ENCODE measurements at places on chromosomes 12 and 14.
A peak's percentile ranks its signal among the peaks of the same experiment; 100 is the strongest.

DNA sequence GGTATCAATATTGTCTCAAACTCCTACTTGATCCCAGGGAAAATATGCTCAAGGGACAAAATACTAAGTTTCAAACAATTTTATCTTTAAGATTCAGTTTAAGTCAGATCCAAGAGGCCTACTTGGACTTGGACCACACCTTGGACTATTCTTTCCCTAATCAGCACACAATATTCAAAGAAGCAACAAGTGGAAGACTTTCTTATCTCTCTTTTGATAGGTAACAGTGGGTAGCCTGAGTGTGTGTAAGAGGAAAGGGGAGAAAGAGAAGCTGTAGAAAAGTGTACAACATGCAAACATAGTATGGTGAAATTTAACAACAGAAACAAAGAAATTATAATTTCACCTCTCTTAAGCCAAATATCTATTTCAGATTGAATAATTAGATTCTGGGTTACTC, 6.5 kb downstream of the CERS5 start:
- no peak for DNase-seq

DNA sequence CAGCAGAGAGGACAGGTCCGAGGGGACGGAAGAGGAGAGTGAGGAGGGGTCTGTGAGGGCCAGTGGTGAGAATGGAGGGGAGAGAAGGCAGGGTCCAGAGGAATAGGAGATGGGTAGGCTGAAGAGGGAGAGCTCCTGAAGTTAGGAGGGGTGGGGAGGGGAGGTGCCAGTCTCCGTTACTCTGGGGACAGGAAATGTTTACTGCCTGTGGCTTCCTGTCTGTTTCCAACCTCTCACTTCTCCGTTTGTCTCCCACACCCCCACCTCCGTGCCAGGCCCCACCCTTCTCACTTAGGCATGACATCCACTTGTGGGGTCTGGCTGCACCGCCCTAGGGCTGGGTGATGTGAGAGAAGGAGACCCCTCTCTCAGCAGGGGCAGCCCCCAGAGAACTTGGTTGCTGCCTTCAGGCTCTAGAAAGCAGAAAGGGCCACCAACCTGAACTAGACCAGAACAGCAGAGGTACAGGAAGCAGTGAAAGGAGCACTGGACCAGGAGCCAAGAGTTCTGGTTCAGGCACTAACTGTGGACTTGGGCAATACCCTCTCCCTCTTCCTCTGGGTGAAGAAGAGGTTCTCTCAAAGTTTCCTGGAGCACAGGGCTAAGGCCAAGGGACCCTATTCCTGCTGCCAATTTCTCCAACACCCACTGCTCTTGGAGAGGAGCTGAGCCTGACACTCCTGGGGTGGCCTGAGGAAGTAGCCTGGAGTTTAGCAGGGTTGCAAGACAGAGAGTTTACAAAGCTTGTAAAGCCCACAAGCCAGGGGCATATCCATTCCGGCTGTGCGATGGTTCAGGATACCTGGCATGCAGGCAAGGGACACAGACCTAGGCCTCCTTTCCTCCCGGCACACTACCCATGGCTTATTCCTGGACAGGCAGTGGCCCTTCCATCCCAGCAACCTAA, 5.5 kb downstream of the ITGA5 start:
- peak; percentile 91 for DNase-seq

GRCh38 chr14:70792939-70793338, 16.4 kb downstream of the MAP3K9 start:
- DNase-seq = no peak

- no peak for DNase-seq
Observed at GRCh38 chr14:73724696-73725095, 10.5 kb upstream of the PNMA1 start.

- DNase-seq = no peak
Observed at GRCh38 chr14:48546996-48547395, 871.6 kb upstream of the MDGA2 start.

GRCh38 chr12:75814851-75815754, 216.5 kb downstream of the PHLDA1 start:
- no peak for DNase-seq

DNA sequence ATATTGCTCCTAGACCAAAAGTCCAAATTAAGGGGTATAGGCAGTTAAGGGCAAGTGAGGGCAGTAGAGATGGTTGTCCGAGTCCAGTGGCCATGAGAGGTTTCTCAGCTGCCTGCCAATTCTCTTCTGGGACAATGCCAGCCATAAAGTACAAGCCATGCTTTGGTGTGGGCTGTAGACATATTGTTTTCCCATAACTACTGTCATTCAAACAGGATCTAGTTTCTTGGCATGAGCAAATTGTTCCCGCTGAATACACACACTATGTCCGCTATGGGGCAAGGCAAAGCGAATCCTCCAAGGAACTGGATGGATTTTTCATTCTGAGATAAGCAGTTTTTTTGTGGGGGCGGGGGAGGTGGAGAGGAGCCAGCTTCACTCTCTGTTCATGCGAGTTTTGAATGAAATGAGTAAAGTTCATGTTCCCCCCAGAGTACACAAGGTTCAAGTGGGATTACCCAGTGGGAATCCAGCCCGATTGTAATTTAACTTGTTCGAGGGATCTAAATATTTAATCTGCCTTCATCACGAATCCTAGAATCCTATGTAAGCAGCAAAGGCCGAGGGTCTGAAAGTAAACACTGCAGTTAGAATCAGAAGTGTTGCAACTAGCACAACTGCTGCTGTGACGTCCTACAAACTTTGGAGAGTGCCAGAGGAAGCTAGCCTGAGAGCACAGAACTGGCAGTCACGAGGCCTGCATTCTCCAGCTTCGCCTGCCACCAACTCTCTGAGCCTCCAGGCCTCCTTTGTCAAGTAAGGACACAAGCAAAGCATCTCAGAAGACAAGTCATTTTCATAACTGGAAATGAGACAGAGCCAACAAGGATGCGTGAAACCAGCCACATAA, 137.0 kb downstream of the CRADD start:
- no peak for DNase-seq

GRCh38 chr12:56086608-56087007, 6.6 kb downstream of the ERBB3 start:
- no peak for DNase-seq

- DNase-seq = no peak
Observed at GRCh38 chr12:98185606-98186005, 329.8 kb upstream of the TMPO start.

DNA sequence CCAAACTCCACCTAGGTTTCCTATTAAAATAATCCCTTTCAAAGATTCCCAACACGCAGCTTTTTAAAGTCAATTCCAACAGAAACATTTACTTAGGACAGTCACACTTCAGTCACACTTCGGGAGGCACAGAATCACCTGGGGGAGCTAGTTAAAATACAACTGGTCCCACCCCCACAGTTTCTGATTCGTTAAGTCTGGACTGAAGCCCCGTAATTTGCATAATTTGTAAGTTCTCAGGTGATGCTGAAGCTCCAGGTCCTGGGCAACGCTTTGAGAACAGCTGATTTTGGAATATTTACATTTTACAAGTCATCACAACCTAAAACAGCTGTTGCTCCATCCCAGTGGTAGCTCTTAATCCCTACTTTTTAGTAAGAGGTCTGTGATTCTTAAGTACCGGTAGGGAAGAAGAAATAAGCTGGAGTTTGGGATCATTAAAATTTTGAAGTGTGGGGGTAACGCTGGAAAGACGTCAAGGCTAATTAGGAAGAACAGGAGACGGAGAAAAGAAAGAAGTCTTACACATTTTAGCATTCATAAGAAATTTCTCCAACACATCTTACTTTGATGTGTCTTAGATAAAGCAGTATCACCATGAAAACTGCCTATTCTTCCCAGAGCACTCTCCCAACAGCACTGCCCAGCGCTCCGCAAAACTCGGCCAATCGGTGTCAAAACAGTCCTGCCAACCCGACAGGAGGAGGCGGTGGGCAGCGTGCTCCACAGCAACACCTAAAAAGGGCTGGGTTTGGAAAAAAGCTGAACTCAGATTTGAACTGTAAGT, 1.1 kb downstream of the IPO8 start:
- DNase-seq = no peak

DNA sequence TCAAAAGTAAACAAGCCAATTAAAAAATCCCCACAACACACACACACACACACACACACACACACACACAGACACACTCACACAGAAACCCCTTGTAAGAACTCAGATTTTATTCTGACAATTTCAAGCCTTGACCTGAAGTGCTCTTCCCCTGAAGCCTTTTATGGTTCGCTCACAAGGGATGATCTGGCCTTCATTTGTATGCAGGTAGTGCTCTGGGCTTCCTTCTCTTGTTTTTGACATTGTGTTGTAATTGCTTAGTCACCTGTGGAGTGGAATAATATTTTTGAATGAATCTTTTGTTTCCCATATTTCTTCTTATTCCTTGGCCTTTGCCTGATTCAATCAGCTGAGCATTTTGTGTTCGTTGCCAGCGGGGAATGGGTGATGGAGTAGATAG, 83.3 kb upstream of the CSRP2 start:
- no peak for DNase-seq

DNA sequence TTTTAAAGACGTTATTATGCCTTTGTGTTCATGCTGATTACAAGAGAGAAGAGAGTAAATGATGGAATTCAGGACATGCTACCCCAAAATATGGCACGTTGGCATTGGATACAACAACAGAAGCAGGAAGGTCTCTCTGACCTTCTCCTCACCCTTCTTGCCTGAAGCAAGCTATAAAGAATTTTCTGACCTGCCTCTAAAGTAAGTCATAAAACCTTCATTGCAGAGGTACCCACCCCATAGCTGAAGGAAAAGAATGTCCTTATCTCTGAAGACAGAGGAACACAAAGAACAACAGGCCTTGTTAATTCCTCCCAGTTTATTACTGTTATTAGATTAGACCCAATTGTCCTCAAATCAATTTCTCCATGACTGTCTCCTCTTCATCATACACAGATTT, 176.2 kb downstream of the FBXL14 start:
- DNase-seq = no peak

GRCh38 chr12:70448371-70448770, 82.3 kb downstream of the KCNMB4 start:
- no peak for DNase-seq

DNA sequence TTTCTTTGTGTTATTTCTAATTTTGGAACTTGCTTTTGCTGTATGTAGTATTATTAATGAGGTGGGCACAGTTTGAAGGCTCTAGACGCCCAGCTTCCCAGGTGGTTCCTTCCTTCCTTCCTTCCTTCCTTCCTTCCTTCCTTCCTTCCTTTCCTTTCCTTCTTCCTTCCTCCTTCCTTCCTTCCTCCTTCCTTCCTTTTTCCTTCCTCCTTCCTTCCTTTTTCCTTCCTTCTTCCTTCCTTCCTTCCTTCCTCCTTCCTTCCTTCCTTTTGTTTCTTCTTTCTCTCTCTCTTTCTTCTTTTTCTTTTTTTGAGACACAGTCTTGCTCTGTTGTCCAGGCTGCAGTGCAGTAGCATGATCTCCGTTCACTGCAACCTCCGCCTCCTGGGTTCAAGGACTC, 906.7 kb downstream of the AACS start:
- no peak for DNase-seq

- no peak for DNase-seq
Observed at GRCh38 chr12:4281173-4281654, 7.7 kb downstream of the CCND2 start.

DNA sequence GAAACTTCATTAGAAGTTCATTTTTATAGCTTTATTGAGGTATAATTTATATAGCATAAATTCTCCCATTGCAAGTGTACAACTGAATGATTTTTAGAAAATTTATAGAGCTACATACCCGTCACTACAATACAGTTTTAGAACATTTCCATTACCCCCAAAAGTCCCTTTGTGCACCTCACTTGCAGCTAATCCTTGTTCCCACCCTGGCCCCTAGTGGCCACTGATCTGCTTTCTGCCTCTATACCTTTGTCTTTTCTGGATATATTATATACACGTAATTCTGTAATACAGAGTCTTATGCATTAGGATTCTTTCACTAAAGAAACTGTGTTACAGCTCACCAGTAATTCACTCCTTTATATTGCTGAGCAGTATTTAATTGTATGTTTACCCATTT, 145.1 kb upstream of the DIO2 start:
- no peak for DNase-seq

- DNase-seq = no peak
Observed at GRCh38 chr12:47877081-47877480, 27.7 kb downstream of the VDR start.

DNA sequence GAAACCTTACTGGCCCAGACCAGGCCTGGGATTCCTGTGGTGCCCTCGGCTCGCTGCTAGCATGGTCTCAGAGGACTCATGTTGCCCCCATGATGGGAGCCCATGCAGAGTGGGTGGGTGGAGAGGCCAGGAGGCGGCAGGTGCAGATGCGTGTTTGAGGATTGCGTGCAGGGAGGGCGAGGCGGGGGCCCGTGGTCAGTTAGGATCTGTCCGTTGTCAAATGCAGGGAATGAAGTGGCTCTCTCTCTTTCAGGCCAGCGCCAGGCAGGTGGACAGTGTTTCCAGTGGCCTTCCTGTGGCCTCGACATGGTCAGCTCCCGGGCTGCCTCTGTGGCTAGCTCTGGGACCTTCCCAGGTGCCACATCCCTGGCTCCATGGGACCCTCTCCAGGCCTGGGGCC, 39.3 kb upstream of the DLK1 start:
- DNase-seq = no peak

- DNase-seq = no peak
Observed at GRCh38 chr14:45787167-45787566, 534.2 kb upstream of the MIS18BP1 start.

DNA sequence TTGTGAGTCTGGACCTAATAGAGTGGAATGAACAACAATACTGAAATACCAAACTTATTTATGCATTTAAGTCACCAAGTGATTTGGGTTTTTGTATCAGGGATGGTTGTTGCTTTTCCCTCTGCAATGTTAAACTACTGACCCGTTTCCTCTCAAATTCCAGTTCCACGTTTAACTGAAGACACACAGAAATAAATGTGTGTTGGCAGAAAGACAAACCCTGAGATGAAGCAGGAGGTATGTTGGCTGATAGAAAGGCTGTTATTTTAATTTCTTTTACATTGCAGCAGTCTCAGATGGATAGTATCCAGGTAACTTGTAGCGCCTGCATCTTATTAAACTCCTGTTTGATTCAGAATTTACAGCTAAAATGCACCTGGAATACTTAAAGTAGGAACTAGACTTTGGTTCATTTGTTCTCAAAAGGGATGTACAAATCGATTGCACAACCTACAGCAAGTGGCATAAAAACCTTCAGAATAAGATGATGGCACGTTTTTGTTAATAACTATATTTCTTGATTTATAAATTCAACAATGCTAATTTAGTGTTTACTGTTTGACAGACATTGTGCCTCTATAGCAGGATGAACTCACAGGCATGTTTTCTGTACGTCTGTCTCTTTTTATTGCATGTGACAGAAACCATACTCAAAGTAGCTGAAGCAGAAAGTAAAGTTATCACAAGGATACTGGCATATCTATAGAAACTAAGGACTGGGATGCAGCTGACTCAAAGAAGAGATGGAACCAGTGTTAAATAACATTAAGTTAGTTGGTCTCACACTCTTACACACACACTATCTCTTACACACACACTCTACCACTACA, 405.7 kb downstream of the ZFP36L1 start:
- DNase-seq = no peak

GRCh38 chr12:55938826-55939501, 8.0 kb downstream of the DGKA start:
- no peak for DNase-seq

DNA sequence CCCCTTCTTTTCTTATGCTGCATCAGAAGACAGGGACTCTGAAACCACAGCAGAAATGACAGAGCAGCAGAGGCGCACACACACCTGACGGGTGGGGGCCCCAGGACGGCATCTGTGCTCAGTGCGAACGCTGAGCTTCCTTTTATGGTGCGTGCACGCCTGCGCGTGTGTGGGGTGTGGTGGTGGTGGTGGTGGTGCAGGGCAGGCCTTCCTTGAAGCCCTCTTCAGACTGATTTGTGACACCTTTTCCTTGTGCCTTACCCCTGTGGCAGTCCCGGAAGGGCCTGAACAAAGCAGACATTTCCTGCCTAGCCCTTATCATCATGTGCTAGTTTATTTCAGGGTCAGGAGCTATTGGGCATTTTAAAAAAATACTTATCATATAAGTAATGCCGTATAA, 75.7 kb downstream of the TSPAN9 start:
- DNase-seq = no peak

Measured in CD4-positive, alpha-beta T cell treated with Interleukin-15 for 1 hour (primary cell).